ENCODE measurements at places on chromosomes 1 and 21. TPM values are rescaled to one million over a fixed set of nuclear protein-coding genes. Genes with fewer than 3 reads are reported as not detected.
A peak's percentile ranks its signal among the peaks of the same experiment; 100 is the strongest.

- no peak overlapping the region for H3K4me3 ChIP-seq
- peaks cover 12% of the 10 kb centered on the region for H3K4me1 ChIP-seq
- no peak overlapping the region for H3K27ac ChIP-seq
- H3K27me3 ChIP-seq = no peaks in the 10 kb centered on the region
Observed at GRCh38 chr1:234926264-234926558, 202.4 kb downstream of the TOMM20 start.

GRCh38 chr1:234001817-234002216 lies 97.3 kb downstream of the SLC35F3 start:
- no peak overlapping the region for H3K27ac ChIP-seq
- H3K36me3 ChIP-seq = no peaks in the 10 kb centered on the region
- H3K27me3 ChIP-seq = no peaks in the 10 kb centered on the region
- DNase-seq = no peak

GRCh38 chr1:10065344-10065685 lies 32.6 kb downstream of the UBE4B start:
- H3K4me1 ChIP-seq = peaks cover 26% of the 10 kb centered on the region
- H3K36me3 ChIP-seq = no peaks in the 10 kb centered on the region
- no peak for DNase-seq
- H3K27me3 ChIP-seq = no peaks in the 10 kb centered on the region
- H3K4me3 ChIP-seq = no peak overlapping the region

DNA sequence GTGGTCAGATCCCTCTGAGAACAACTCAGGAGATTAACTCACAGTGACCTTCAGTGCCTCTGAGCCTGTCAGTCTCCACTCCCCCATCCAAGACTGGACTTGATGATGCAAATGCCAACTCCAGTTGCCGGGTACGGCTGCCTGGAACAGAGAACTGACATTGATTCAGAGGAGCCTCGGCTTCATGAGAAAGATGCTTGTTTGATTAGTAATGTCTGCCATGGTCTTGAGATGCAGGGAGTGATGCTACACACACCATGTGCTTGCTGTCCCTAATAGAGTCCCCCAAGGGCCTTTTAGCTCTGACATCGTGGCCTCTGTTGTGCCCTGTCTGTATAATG lies 51.8 kb upstream of the LRP8 start:
- peaks cover 32% of the 10 kb centered on the region for H3K4me1 ChIP-seq
- H3K36me3 ChIP-seq = no peaks in the 10 kb centered on the region
- no peak overlapping the region for H3K4me3 ChIP-seq
- H3K27me3 ChIP-seq = no peaks in the 10 kb centered on the region
- peak; percentile 93 for DNase-seq
- no peak overlapping the region for H3K27ac ChIP-seq

DNA sequence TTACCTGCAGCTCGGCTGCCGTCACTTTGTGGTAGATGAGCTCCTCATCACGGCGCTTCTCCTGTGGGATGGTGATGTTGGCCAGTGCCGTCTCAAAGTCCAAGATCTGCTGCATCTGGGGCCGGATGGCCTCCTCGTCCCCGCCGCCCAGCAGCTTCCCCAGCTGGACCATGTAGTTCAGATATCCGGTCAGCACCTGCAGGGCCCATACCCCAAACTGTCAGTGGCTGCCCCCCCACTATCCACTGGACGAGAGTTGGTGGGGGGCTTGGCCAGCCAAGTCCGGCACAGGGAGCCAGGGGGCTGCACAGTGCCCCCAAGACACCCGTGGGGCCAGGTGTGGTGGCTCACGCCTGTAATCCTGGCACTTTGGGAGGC lies 34.3 kb downstream of the ECE1 start:
- H3K27ac ChIP-seq = no peak overlapping the region
- H3K27me3 ChIP-seq = no peaks in the 10 kb centered on the region
- H3K4me1 ChIP-seq = peaks cover 17% of the 10 kb centered on the region
- no peaks in the 10 kb centered on the region for H3K36me3 ChIP-seq
- no peak for DNase-seq

GRCh38 chr1:153599847-153600246 lies 13.1 kb downstream of the S100A16 start:
- H3K36me3 ChIP-seq = no peaks in the 10 kb centered on the region
- H3K27me3 ChIP-seq = no peaks in the 10 kb centered on the region
- no peak for DNase-seq
- no peaks in the 10 kb centered on the region for H3K4me1 ChIP-seq
- no peak overlapping the region for H3K27ac ChIP-seq

GRCh38 chr1:154819628-154820590 lies 50.2 kb downstream of the KCNN3 start:
- no peak overlapping the region for H3K4me3 ChIP-seq
- H3K36me3 ChIP-seq = no peaks in the 10 kb centered on the region
- H3K4me1 ChIP-seq = no peaks in the 10 kb centered on the region
- H3K27ac ChIP-seq = no peak overlapping the region

The CSMD2 gene
- total RNA-seq = 2.7 TPM

DNA sequence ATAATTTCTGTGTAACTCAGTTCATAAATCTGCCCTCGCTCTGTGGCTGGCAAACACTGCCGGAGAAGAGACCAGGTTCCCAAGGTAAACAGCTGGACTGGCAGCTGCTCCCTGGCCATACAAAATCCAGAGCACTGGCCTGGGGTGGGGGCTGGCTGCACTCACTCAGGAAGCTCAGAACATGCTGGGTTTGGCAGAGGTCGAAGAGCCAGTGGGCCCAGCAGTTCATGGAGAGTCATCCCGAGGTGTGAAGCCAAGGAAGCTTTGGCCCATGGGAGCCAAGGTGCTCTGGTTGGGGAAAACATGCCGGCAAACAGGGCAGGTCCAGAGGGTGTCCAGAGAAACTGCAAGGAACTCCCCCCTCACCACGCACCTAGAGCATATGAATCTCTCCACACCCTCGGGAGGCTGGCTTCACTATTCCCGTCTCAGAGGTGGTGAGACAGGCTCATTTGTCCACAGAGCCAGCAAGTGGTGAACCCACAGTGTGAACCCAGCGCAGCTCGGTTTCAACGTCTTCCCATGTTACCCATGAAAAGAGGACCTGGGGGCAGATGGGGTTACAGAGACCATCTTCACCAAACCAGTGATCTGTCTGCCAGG lies 102.4 kb downstream of the DMRTB1 start:
- H3K4me1 ChIP-seq = no peaks in the 10 kb centered on the region
- no peak overlapping the region for H3K4me3 ChIP-seq
- H3K36me3 ChIP-seq = no peaks in the 10 kb centered on the region

- H3K36me3 ChIP-seq = no peaks in the 10 kb centered on the region
- no peak overlapping the region for H3K27ac ChIP-seq
- no peak overlapping the region for H3K4me3 ChIP-seq
- H3K27me3 ChIP-seq = no peaks in the 10 kb centered on the region
- H3K4me1 ChIP-seq = no peaks in the 10 kb centered on the region
Observed at GRCh38 chr1:236750928-236751327, 44.2 kb upstream of the MTR start.

DNA sequence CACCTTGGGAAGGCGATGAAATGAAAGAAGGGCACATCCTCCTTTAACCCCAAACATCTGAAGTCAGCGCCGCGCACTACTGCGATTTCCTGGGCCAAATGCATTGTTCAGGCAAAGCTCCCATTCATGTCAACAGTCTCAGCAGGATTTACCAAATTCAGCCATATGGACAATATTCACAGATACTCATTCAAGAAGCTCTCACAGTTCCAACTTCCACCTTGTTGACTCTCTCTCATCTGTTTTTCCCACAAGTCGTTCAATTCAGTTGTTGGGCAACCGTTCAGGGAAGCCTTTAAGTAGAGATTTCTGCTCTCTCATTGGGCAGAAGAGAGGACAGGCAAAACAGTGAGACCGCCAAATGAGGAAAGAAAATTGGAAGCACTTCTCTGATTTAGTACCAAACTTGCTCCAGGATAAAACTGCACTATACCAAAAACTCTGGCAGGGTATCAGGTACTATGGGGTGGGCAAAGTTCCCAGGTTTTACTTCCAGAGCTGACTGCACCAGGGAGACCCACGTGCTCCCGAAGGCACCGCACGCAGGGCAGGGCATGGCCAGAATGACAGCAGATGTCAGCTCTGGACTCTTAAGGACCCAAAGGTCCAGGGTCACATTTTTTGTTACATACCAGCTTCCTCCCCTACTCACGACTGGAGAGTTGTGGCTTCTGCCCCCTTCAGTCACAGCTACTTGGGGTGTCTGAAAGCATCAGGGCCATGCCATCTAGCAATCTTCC lies 668.8 kb downstream of the KIF26B start:
- no peak overlapping the region for H3K27ac ChIP-seq
- H3K4me1 ChIP-seq = no peaks in the 10 kb centered on the region
- no peaks in the 10 kb centered on the region for H3K27me3 ChIP-seq
- H3K36me3 ChIP-seq = no peaks in the 10 kb centered on the region

GRCh38 chr21:34120867-34121266 lies 47.5 kb downstream of the MRPS6 start:
- H3K4me1 ChIP-seq = peaks cover 11% of the 10 kb centered on the region
- H3K27me3 ChIP-seq = no peaks in the 10 kb centered on the region
- H3K27ac ChIP-seq = no peak overlapping the region
- H3K36me3 ChIP-seq = no peaks in the 10 kb centered on the region
- H3K4me3 ChIP-seq = no peak overlapping the region

- no peaks in the 10 kb centered on the region for H3K36me3 ChIP-seq
- no peak overlapping the region for H3K27ac ChIP-seq
Observed at GRCh38 chr1:57269630-57270225, 154.1 kb downstream of the DAB1 start.

GRCh38 chr1:248857201-248857600 lies 1.7 kb downstream of the ZNF692 start:
- DNase-seq = no peak
- H3K4me1 ChIP-seq = peaks cover 24% of the 10 kb centered on the region
- no peaks in the 10 kb centered on the region for H3K27me3 ChIP-seq
- no peaks in the 10 kb centered on the region for H3K36me3 ChIP-seq

DNA sequence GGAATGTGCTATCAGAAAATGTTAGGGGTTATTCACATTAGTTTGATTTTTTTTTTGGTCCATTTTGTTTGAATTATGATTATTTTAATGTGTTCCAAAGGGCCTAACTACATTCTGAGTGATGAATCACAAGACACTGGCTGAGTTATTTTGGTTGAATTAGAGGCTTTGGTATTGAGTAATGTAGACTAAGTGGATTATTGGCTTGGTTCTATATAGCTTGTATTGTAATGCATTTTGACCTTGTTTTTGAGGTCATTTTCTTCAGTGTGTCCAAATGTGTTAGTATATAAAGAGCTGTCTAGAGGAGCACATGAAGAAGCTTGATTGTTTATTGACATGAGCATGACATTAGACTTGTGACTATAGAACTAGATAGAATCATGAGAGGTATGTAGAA lies 3.4 kb downstream of the ZNF326 start:
- H3K4me1 ChIP-seq = peaks cover 5% of the 10 kb centered on the region
- H3K27ac ChIP-seq = no peak overlapping the region
- no peak overlapping the region for H3K4me3 ChIP-seq

- H3K4me1 ChIP-seq = no peaks in the 10 kb centered on the region
- no peak for DNase-seq
- no peaks in the 10 kb centered on the region for H3K27me3 ChIP-seq
- H3K27ac ChIP-seq = peak overlapping the region; percentile 63
- no peak overlapping the region for H3K4me3 ChIP-seq
- no peaks in the 10 kb centered on the region for H3K36me3 ChIP-seq
Observed at GRCh38 chr1:171663854-171664575, 11.5 kb upstream of the MYOC start.

The PPM1J gene
- 45.5 TPM for total RNA-seq

The SLC16A4 gene
- 8.2 TPM for total RNA-seq

DNA sequence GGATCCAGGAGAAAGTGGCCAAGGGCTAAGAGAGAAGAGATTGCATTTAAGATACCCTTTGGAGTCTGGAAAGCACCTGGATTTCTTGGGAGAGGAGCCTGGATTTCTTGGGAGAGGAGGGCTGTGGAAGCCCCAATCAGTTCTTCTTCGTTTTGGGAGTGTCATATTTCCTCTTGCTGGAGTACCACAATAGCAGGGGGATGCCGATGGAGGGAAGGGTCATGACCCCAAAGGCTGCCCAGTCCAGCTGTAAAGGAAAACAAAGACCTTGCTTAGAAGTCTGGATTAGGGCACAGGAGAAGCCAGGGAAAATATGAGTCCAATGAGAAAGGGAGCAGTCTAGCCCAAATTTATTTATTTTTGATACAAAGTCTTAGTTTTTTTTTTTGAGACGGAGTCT lies 11.3 kb downstream of the SSR2 start:
- no peak for DNase-seq
- H3K4me3 ChIP-seq = no peak overlapping the region
- H3K27ac ChIP-seq = no peak overlapping the region
- H3K36me3 ChIP-seq = no peaks in the 10 kb centered on the region
- peaks cover 8% of the 10 kb centered on the region for H3K4me1 ChIP-seq

All from testis (tissue), 5 donors.